ENCODE measurements at places on chromosomes 2 and 18. TPM values are rescaled to one million over a fixed set of nuclear protein-coding genes. Genes with fewer than 3 reads are reported as not detected.

Gene AKAIN1
- not detected for polyA plus RNA-seq

Gene C2orf72
- 14.1 TPM for polyA plus RNA-seq

Gene CD8B2
- polyA plus RNA-seq = 1.6 TPM

Gene OXER1
- polyA plus RNA-seq = 0.24 TPM

Gene CYP27C1
- polyA plus RNA-seq = not detected

Gene ZC3H6
- polyA plus RNA-seq = 3.5 TPM

Gene SERPINB3
- polyA plus RNA-seq = not detected

Gene CFAP53
- 0.80 TPM for polyA plus RNA-seq

Gene DSC2
- polyA plus RNA-seq = 0.22 TPM

Gene ANKRD30BL
- polyA plus RNA-seq = not detected

Gene DSG4
- polyA plus RNA-seq = not detected

Gene CYTIP
- polyA plus RNA-seq = 0.76 TPM

Gene SULT1C2
- polyA plus RNA-seq = not detected

Gene UGGT1
- 15.5 TPM for polyA plus RNA-seq

Gene KRTCAP3
- 14.7 TPM for polyA plus RNA-seq

Gene MYCN
- polyA plus RNA-seq = 12.0 TPM

Gene ACMSD
- polyA plus RNA-seq = not detected

Gene FAM124B
- polyA plus RNA-seq = 0.29 TPM

Gene PDE11A
- 0.36 TPM for polyA plus RNA-seq

Gene POTEI
- polyA plus RNA-seq = not detected

Gene RAPGEF4
- 18.3 TPM for polyA plus RNA-seq

Gene FHOD3
- polyA plus RNA-seq = 15.2 TPM

Gene AMER3
- 5.7 TPM for polyA plus RNA-seq

Gene TRABD2A
- polyA plus RNA-seq = 0.90 TPM

Gene PFN4
- polyA plus RNA-seq = 0.59 TPM

Gene TDRD15
- polyA plus RNA-seq = not detected

Gene SERTAD2
- polyA plus RNA-seq = 3.1 TPM

Gene GPBAR1
- polyA plus RNA-seq = 0.39 TPM

Gene ERFE
- 34.0 TPM for polyA plus RNA-seq

Gene MPP4
- not detected for polyA plus RNA-seq

Gene ICA1L
- polyA plus RNA-seq = 8.8 TPM

Gene CCDC74B
- polyA plus RNA-seq = 32.4 TPM

Gene STARD6
- polyA plus RNA-seq = 0.75 TPM

Gene INHA
- polyA plus RNA-seq = 0.37 TPM

Gene ARHGAP28
- 1.2 TPM for polyA plus RNA-seq

Gene SMCHD1
- 5.5 TPM for polyA plus RNA-seq

Gene CCDC121
- 3.0 TPM for polyA plus RNA-seq

Gene HOXD12
- 1.3 TPM for polyA plus RNA-seq
